Stimulated activated naive CD8-positive, alpha-beta T cell treated with anti-CD3 and anti-CD28 coated beads, Interleukin-15, Interleukin-2, amounts not matched to agents 100 U/mL and 50 U/mL, for 24 hours (primary cell): ENCODE measurements at places on chromosomes 7 and 10.

- DNase-seq, result no peak
Measured at GRCh38 chr7:80804589-80804988, 114.3 kb downstream of the SEMA3C start.

- DNase-seq, result no peak
Measured at GRCh38 chr10:92789067-92789466, 59.3 kb upstream of the EXOC6 start.

GRCh38 chr7:136585954-136586670 lies 282.3 kb upstream of the CHRM2 start:
- no peak for DNase-seq

- no peak for DNase-seq
Measured at GRCh38 chr10:75107756-75108683, 3.4 kb upstream of the SAMD8 start.

- DNase-seq, result no peak
Measured at GRCh38 chr10:21456160-21456559, 69.3 kb downstream of the SKIDA1 start.

- no peak for DNase-seq
Measured at GRCh38 chr7:131012477-131013031, 278.5 kb upstream of the KLF14 start.

DNA sequence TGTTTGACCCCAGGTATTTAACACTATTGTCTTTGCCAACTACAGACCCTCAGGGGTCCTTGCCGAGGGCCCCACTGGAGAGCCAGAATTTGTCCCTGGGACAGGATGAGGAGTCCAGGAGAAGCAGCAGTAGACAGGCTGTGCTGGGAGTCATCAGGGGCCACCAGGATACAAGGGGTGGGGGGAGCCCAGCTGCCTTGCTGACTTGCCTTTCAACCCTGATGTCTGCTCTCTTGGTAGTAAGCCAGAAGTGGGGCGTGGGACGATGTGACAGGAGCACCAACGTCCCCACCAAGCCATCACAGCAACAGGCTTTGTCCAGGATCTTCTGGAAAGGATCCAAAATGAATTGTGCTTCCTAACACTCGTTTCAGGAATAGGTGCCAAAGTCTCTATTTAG lies 62.4 kb upstream of the CDCA7L start:
- DNase-seq, result no peak

DNA sequence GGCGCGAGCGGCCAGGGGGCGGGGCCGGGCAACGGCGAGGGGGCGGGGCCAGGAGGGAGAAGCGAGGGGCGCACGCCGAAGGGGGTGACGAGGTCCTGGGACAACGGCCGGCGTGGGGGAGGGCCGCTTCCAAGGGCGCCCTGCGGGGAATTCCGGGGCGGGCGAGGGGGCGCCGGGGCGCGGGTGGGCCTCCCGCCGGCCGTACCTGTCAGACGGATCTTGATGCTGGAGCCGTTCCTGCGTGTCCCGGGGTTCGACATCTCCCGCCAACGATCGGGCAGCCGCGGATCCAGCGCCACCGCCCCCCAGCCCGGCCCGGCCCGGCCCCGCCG lies 421 bp downstream of the SMURF1 start:
- no peak for DNase-seq

DNA sequence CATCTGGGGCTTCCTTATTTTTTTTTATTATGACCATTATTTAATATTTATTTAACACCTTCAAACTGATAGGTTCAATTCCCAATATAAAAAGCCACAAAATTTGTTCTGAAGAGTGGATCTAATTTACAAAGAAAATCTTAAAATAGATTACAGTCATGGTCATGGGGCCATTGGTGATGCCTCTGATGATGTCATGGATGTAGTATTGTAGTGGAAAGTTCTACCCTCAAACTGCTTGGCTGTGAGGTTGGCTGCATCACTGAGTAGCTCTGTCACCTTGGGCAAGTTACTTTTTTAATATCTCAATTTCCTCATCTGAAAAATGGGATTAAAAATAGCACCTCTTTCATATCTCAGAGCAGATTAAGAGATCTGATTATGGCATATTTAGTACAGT lies 128.5 kb downstream of the DKK1 start:
- DNase-seq, result no peak

DNA sequence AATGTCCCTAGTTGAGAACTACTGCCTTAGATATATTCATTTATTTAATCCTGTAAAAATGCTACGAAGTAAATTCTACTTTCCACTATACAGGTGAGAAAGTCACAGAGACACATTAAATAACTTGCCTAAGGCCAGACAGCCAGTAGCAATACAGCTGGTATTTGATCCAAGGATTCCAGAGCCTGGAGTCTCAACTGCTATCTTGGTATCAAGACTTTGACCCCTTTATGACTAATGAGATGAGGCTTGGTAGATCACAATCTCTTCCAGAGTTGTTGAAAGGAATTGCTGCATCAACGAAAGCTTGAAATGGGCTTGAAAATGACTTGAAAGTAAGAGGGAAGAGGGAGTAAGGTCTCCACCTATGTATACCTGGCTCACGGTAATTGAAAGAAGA lies 83.3 kb downstream of the ORC5 start:
- DNase-seq, result no peak

GRCh38 chr10:132599732-132600131 lies 62.1 kb downstream of the INPP5A start:
- no peak for DNase-seq

DNA sequence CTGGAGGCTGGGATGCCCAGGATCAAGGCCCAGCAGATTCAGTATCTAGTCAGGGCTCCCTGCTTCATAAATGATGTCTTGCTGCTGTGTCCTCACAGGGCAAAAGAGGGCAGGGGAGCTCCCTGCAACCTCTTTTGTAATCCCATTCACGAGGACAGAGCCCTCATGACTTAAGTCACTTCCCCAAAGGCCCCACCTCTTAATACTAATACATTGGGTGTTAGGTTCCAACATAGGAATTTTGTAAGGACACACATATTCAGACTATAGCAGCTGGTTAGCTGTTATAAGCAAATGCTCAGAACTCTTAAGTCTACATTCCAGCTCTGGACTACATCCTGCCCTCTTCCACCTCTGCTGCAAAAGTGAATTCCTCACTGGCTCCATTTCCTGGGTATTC lies 63.0 kb downstream of the VOPP1 start:
- no peak for DNase-seq

DNA sequence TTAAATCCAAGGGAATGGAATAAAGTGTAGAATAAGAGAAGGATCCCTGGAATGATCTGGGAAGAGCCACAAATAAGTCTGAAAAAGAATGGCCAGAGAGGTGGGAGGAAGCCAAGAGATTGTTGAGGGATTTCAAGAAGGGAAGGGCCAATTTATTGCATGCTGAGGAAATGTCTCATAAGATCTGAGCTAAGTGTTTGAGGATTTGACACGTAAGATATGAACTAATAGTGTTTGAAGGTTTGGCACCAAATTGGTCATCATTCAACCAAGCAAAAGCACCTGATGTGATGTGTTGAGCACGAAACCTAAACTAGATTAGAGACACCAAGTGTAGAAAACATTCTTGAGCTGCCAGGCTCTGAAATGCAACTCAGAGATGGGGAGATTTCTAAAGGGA lies 97.9 kb downstream of the TSPAN12 start:
- DNase-seq, result no peak

DNA sequence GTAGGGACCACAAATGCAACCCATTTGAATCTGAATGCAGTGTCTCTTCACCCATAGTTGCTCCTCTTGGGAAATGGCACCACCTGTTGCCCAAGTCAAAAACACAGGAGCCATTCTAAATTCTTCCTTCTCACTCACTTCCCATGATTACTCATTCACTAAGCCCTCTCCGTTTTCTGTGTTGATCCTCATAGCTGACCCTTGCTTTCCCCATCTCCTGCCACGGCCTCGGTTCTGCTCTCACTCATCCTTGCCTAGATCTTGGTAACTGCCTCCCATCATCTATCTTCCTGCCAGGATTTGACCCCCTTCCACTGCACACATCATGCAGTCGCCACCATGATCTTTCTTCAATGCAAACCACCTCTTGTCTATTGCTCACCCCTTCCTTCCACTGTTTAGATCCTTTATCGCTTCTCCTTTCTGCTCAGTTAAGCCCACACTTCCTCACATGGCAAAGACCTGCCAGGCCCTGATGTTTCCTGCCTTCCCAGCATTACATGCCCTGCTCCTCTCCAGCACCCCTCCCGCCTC lies 19.0 kb upstream of the CPN1 start:
- DNase-seq, result no peak

GRCh38 chr10:119575506-119575905 lies 21.3 kb downstream of the TIAL1 start:
- no peak for DNase-seq

GRCh38 chr10:71042216-71042615 lies 153.9 kb upstream of the PCBD1 start:
- DNase-seq, result no peak

GRCh38 chr10:119029613-119030420 lies at the start of gene NANOS1:
Gene NANOS1, plus strand, starts transcription at chr10:119029714. Its CDS starts 88 bp downstream, at chr10:119029802.
- DNase-seq, result peak; percentile 37

- no peak for DNase-seq
Measured at GRCh38 chr10:20596065-20596755, 300.9 kb downstream of the NEBL start.

DNA sequence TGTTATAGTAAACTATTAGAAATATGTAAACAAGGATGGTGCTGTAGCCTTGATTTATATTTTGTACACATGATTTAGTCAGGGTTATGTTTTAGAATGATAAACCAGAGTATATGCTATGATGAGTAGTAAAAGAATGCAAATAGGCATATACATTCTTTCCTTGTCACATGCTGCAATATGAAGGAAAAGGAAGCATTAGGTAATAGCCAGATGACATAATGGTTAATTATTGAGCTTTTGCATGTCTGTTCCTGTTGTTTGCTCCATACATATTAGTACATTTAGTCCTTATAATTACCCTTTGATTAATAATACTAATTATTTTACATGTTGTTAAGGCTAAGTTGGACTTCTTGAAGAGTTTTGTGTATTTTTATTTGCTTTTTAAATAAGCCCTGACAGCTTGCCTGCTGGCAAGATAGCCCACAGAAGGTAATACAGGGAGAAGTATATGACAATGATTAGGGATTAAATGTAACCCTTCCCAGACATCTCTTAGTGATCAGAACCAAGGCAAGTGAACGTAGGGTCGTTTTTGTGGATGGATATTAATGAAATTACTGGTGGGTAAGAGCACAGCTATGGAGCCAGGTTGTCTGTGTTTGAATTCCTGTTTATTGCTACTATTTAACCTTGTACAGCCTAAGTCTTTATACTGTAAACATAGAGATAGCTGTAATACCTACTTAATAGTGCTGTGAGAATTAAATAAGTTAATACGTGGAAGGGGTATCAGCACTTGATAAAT lies 68.4 kb downstream of the PHTF2 start:
- DNase-seq, result no peak

DNA sequence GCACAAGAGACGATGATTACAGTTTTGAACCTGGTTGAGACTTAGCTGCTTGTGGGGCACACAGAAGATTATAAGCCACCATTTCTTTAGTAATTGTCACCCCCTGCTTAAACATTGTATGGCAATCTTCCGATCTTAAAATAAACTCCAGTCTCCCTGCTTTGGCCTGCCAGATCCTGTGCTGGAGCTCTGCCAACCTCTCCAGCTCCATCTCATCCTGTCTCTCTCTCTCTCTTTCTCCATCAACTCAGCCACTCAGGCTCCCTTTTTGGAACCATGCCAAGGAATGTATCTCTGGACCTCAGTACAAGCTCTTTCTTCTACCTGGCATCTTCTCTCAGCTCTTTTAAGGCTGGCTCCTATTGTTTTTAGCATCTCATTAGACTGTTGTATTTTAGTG lies 1053.2 kb downstream of the REEP3 start:
- DNase-seq, result no peak

DNA sequence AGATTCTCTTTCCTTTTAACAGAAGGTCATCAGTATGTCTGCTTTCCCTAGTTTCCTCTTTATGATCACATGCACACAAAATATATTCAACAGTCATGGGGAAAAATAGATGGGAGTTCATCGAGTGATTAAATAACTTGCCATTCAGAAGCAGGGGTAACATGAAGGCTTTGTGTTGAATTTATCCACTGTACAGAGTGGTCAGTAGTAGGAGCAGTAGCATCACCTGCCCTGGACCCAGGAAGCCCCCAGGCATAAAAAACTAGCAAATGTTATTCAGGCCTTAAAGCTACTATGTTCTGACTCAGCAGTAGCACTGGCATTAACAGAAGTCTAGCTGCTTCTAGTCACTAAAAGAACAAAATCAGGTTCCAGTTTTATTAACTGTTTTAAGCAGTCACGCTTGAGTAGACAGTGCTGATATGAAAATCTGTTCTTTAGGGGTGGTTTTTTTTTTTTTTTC lies 31.4 kb upstream of the FAM133B start:
- no peak for DNase-seq

DNA sequence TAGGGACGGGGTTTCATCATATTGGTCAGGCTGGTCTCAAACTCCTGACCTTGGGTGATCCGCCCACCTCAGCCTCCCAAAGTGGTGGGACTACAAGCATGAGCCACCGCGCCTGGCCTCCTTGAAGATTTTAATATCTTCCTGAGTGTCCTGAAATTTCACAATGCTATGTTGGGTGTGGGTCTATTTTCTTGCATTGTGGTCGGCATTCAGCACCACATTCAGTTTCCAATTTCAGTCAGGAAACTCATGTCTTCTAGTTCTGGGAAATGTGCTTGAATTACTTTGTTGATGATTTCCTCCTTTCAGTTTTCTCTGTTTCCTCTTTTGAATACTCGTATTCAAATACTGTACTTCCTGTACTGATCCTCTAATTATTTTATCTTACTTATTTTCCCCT lies 49.3 kb upstream of the IL6 start:
- no peak for DNase-seq

DNA sequence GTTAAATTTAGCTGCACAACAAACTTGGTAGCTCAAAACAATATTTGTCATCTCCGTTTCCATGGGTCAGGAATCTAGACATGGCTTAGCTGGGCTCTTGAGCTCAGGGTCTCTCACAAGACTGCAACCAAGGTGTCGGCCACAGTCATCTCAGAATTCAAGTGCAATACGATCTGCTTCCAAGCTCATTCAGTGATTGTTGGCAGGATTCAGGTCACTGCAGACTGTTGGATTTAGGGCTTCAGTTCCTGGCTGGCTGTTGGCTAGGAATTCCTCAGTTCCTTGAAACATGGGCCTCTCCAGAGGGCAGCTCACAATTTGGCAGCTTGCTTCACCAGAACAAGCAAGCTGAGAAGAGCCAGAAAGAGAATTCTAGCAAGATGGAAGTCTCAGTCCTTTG lies 17.5 kb upstream of the CHST3 start:
- DNase-seq, result no peak

- no peak for DNase-seq
Measured at GRCh38 chr7:93382362-93382761, 150.2 kb downstream of the VPS50 start.

- DNase-seq, result no peak
Measured at GRCh38 chr10:19302117-19302516, 253.5 kb downstream of the MALRD1 start.

GRCh38 chr7:67955061-67955460 lies 958.4 kb downstream of the TYW1 start:
- no peak for DNase-seq

GRCh38 chr7:91811641-91812040 lies 68.9 kb downstream of the MTERF1 start:
- DNase-seq, result no peak

DNA sequence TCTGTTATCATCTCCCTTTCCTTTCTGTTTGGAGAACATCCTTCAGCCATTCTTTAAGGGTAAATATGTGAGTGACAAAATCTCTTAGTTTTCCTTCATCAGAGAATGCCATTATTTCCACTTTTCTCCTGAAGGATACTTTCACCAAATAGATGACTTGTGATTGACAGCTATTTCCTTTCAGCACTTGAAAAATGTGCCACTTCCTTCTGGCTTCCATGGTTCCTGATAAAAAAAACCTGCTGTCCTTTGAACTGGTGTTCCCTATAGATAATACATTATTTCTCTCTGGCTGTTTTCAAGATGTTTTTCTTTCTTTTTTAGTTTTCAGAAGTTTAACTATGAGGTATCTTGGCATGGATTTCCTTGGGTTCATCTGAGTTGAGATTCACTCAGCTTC lies 79.7 kb downstream of the TBXAS1 start:
- no peak for DNase-seq
